ENCODE measurements at places on chromosomes 6 and 20.

- no peak for DNase-seq
Observed at GRCh38 chr20:63121246-63121645, 94.7 kb downstream of the YTHDF1 start.

DNA sequence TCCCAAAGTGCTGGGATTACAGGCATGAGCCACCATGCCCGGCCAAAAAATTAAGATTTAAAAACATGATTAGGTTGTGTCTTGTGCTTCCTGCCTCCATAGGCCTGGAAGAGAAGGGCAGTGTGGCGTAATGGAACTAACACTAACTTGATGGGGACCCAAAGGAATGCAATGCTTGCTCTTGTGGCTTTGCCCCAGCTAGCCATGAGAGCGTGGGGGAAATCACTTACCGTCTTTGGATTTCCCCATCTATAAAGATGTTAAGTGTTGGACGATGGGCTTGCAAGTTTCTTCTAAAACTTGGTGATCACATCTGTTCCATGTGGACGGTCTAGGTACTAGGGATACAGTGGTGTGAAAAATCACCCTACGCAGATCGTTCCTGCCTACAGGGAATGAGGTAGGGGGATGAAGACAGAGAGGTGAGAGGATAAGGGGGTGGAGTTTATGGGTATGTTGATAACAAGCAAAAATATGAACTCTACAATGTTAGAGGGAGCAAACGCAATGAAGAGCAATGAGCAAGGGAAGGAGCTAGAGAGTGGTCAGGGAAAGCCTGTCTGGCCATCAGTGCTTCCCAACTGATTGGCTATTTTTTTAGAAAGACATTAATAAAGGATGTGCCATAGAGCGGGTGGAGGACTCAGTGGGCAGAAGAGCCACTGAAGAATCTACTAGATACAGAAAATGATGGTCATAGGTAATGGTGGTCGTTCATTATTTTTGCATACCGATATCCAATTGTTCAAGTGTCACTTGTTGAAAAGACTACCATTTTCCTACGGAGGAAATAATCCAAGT is 165.2 kb downstream of the BCAS1 start:
- no peak for DNase-seq

DNA sequence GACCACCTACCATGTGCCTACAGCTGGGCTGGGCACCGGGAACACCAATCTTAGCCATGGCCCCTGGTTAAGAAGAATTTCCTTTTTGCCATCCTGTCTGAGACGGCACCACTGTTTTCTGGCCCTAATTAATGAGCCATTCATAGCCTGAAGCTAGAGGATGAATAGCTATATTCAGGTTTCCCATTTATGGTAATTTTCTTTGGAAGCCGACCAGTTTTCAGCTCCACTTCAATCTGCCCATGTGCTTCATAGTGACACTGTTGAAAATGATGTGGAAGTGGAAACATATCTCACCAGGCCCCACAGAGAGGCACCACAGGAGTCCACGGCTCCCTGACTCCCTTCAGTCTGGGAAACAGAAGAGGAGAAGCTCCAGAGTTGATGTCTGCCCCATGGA is 22.6 kb upstream of the ULBP3 start:
- DNase-seq: no peak

- DNase-seq: no peak
Observed at GRCh38 chr20:2874456-2874855, 1.2 kb downstream of the PTPRA start.

DNA sequence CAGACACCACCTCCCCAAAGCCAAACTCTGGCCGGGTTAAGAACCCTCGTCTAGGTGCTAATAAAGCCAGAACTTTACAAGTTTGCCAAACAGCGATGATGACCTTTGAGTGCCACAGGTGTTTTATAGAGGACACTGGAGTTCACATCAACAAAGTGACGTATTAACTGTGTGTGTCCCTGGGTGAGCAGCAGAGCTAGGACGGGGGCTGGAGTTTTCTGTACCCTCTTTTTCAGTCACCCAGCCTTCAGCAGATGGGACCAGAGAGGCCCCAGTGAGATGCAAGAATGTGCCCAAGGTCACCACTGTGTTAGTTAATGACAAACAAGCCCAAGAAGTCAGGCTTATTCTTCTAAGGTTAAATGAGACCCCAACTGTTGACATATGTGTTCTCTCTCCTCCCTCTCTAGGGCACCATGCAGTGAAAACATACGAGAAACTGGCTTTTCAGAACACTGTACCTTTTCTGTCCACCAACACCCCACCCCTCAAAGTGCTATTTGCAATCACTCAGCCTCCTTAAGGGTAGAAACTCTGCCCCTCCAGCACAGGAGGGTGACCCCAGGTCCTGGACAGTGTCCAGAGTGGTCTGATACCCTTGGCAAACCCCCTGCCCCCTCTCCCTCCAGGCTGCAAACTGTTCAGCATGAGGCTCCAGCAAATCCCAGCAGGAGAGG is 5.2 kb downstream of the SDC4 start:
- no peak for DNase-seq

GRCh38 chr20:49785852-49786175 is 26.8 kb upstream of the SLC9A8 start:
- DNase-seq: no peak

DNA sequence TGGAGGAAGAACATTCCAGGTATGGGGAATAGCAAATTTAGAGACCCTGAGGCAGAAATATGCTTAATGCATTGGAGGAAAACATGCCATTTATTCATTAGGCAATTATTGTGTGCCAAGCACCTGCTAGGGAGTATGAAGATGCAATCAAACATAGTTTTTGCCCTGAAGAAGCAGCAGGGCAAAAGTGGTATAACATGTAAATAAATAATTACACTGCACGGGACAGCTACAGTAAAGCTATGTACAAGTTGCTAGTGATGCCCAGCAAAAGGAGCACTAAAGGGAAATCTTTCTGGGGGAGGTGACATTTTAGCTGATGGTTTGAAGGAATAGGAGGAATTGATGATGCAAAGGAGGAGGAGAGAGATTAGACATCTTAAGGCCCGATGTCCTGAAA is 624 bp upstream of the TJAP1 start:
- DNase-seq: no peak

GRCh38 chr20:12210591-12210990 is 292.9 kb downstream of the BTBD3 start:
- no peak for DNase-seq

- no peak for DNase-seq
Observed at GRCh38 chr20:47206962-47207641, 149.4 kb downstream of the ZMYND8 start.

DNA sequence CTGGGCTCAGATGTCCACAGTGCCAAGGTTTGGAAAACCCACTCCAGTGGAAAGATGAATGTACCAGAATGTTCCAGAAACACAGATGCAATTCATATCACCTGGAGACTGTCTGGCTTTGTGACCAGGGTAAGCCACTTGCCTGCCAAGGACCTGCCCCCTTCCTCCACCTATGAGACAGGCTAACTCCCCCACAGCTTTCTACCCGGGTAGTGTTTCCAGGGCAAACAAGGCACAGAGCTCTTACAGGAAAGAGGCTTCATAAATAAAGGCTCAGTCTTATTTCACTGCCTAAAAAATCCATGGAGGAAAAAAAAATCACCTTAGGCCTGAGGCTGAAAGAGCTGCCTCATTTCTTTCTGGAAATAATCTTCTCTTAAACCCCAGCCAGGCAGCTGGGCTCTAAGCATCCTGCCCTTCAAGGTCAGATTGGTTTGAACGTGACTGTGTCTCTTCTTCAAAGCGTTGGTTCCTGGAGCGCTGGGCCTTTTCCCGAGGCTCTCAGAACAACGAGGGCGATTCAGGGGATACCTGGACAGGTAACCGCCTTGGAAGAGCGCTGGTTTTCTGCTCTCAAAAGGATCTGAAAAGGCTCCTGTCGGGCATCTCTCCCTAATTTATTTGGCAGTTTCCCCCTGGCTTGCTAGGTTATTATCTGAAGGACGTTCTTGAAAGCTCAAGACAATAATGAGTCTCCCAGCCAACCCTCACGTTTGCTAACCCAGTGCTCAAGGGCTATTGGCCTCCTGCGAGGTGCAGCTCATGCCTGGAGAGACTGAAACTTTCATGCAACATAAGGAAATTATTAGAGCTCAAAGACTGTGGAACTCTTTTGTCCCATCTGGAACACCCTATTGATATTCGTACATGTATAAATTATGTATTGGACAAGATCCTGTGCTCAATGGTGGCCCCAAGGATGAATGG is 199.2 kb upstream of the PMEPA1 start:
- no peak for DNase-seq

DNA sequence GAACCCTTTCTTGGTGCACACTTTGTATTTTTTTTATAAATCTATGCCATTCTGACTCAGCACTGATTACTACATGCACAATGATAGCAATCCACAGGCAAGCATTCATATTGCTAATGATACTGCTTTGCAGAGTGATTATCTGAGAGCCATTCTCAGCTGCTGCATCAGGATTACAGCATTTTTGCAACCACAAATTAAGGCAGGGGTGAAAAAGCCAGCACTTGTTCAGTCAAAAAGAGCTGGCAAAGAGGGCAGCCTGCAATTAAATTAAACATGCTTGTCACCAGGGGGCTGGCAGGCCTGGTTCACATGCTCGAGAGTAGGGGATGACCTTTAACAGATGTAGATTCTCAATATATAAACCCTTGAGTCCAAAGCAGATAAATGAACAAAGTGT is 40.7 kb upstream of the SLC17A4 start:
- DNase-seq: no peak

- DNase-seq: no peak
Observed at GRCh38 chr6:57138026-57138425, 34.1 kb upstream of the BAG2 start.

DNA sequence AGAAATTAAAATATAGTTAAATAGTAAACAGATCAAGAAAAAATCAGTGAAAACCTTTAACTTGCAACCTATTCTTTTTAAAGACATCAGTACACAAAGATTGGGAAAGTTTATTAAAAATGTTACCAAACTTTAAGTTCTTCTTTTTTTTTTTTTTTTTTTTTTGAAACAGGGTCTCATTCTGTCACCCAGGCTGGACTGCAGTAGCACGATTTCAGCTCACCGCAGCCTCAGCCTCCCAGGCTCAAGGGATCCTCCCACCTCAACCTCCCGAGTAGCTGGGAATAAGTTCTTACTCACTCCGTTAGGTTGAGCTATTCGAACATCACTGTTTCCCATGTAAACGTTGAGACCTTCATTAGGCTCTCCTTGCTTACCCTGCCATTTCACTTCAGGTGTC is 5.6 kb downstream of the MAP3K5 start:
- no peak for DNase-seq

DNA sequence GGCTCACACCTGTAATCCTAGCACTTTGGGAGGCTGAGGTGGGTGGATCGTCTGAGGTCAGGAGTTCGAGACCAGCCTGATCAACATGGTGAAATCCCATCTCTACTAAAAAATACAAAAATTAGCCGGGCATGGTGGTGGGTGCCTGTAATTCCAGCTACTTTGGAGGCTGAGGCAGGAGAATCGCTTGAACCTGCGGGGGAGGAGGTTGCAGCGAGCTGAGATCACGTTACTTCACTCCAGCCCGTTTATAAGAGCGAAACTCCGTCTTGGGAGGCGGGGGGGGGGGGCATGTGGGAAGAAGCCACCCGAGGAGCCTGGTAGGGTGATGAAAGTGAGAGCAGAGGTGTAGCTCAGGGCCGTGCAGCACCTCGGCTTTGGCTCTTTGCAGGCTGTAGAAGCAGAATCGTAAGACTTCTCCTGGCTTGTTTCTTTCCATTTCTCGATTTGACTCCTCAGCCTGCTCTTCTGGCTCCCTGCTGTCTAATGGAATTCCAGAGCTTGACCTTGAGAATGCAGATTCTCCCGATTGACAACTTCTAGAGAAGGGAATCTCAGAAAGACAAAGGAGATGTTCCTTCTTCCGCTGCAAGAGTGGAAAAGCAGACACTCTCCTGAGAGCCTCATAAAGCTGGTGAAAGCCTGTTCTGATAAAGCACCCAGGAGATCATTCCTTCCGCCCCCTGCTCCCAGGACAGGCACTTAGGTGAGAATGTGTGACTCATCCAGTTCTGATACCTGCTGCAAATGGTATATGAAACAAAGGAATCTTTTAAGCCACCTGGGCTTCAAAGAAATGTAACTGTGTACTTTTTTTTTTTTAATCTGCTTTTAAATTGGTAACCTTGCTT is 26.0 kb upstream of the PPP1R16B start:
- no peak for DNase-seq

GRCh38 chr6:34315780-34316179 is 67.0 kb upstream of the SMIM29 start:
- DNase-seq: no peak

DNA sequence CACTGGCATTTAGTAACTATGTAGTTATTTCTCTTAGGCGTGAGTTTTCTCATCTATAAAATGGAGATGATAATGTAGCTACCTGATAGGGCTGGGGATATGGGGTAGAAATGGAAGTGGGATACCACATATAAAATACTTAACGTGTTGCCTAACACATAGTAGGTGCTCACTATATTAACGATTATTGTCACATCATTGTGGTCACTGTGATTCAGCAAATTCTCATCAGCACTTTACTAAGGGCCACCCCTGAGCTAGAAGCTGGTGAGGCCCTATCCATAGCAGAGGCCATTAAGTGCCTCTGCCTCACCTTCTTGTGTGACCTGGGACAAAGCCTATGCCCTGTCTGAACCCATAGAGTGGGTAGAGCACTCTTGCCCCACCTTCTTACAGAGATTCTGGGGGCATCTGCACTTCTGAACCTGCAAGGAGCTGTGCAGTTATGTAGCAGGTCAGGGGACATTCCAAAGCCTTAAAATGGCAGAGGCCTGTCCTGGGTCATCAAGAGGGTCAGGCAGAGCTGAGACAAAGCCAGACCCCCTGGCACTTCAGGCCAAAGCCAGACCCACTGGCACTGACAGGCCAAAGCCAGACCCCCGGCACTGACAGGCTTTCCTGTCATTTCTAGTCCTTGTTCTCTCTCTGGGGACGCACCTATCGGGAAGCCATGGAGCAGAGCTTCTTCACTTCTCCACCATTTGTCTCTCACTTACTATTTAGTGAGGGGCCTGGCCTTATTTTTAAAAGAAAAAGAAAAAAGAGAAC is 7.0 kb upstream of the RIMS4 start:
- no peak for DNase-seq

DNA sequence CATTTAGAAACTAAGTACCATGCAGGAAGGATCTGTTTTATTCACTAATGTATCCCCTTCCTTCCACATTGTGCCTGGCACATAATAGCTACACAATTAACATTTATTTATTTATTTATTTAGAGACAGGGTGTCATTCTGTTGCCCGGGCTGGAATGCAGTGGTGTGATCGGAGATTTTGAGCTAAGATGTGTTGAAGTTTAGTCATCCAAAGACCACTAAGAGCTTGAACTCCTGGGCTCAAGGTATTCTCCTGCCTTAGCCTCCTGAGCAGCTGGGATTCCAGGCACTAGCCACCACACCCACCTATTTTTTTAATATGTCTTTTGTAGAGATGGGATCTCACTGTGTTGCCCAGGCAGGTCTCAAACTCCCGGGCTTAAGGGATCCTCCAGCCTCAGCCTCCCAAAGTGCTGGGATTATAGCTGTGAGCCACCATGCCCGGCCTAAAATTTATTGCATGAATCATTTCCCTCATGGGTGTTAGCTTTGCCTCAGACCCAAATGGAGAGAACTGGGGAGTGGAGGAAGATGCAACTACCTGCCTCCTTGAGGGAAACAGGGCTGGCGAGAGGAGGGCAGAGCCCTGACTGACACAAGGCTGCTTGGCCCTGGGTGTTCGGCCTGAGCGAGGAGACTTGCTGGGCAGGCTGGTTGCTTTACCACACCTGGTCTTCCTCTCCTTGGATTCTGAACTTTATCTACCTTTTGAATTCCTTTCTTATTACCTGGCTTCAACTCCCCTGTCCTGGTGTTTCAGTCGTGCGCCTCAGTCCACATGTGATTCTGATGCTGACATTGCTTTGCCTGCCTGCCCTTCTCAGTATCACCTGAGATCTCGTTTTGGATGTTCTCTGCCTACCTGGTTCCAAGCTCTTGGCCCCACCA is 1.7 kb upstream of the DYNLT1 start:
- DNase-seq: no peak

- no peak for DNase-seq
Observed at GRCh38 chr20:61954276-61955021, 111.2 kb downstream of the TAF4 start.

All from activated CD4-positive, alpha-beta T cell treated with anti-CD3 and anti-CD28 coated beads for 1 hour (primary cell).